G401 (cell line): ENCODE measurements at places on chromosomes 16 and 17.

- DNase-seq: peak; percentile 74
Measured at GRCh38 chr16:77450790-77451487, 16.1 kb upstream of the ADAMTS18 start.

DNA sequence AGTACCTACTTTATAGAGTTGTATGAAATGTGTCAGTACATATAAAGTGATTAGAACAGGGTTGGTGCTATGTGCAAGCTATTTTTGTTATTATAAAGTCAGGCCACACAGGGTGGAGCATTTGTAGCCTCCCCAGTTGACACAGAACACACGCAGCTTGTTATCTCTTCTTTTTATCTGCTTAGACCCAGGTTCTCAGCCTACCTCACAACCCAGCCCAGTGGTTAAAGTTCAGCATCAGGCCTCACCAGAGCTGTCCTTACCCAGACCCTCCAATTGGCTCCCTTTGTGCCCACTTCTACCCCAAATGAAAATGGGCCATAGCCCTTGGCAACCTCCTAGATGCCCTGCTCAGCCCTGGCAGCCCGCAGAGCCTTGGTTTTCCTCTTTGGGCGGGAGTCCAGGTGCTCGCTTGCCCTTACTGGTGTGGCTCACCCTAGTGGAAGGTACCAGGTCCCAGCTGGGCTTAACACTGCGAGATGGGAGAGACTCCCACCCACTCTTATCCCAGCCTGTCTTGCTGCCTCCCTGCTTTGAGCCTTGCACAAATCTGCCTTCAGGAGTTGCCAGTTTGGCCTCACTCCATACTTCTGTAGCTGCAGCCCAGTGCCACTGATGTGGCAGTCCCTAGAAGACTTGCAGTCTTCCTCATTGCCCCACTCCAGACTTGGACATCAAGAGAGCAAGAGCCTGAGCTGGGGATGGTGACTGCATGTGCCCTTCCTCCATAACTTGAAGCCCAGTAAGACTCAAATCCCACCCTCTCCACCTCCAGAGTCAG, 1.1 kb upstream of the PIGS start:
- peak; percentile 17 for DNase-seq

DNA sequence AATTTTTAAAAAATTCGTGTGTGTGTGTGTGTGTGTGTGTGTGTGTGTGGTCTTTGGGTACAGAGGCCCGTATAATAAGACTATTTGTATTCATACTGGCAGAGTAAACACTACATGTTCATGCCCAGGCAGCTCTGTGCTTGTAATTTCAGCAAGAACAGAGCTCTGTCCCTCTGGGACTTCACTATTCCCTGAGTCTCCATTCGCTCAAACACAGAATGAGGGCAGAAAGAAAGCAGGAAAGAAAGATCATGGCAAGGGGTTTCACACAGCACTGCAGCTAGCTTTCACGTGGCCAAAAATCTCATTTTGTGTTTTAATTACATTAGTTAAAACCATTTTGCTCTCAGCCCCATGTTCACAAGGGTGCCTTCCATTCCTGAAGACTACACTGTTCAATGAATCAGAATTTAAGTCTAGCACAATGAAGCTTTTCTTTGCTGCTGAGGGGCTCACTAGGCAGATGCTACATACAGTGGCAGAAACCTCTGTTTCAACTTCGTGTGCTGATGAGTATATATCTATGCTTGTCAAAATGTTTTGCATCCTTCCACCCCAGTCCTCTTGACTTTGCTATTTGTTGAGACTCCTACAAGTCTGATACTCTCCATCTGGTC, 198.4 kb upstream of the C17orf78 start:
- DNase-seq: no peak

DNA sequence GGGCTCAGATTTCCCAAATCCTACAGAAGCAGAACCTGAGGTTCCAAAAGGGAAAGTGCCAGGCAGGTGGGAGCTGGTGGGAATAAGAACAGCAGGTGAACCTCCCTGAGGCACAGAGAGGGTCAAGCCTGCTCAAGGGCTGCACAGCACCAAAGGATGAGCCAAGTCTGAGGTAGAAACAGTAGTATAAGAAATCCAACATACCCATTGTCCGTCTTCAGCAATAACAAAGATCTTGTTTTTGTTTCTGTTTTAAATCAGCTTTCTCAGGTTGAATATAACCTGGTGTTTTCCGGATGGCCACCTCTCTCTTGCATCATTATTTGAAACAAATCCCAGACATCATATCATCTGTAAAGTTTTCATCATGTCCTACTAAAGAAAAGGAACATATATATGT, 10.6 kb upstream of the CES3 start:
- DNase-seq: no peak

- no peak for DNase-seq
Measured at GRCh38 chr17:67421869-67422273, 44.8 kb downstream of the PITPNC1 start.

DNA sequence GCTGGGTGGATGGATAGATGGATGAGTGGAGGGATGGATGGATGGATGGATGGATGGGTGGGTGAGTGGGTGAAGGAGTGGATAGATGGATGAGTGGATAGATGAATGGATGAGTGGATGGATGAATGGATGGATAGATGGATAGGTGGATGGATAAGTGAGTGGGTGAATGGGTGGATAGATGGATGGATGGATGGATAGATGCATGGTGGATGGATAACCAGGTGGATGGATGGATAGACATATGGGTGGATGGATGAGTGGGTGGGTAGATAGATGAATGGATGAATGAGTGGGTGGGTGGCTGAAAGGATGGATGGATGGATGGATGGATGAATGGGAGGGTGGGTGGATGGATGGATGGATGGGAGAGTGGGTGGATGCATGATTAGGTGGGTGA, 51.0 kb upstream of the ZC3H18 start:
- no peak for DNase-seq

DNA sequence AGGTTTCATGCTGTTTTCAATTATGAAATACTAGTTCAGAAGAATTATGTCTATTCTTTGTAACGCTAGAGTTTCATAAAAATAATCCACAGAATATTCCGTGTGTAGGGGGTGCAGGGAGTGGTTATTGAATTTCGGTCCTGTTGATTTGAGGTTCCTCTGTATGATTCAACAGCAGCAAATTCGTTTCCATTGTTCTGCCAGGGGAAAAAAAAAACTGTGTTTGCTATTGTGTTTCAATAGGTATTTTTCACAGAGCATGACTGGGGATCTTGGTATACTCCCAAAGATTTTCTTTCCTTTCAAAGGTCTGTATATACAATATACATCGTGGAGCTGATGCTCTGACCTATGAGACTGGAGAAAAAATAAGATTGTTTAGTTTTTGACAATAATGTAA, 15.8 kb downstream of the SHISA9 start:
- DNase-seq: no peak

- no peak for DNase-seq
Measured at GRCh38 chr16:83701494-83701893, 106.3 kb upstream of the HSBP1 start.

DNA sequence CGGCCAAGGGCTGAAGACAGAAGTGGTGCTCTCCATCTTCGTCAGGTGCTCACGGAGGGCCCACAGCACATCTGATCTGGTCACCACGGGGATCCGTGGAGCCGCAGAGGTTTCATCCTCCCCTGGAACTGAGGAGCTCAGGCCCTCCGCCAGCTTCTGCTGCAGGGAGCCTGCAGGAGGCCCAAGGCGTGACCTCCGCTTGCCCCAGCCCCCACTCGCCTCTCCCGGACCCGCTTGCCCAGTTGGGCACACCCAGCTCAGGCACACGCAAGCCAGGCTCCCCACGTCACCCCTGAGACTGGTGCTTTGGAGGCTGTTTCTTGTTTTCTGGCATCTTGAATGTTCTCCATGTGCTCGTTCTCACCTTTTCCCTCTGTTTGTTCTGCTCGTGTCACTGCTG, 39.4 kb upstream of the CHMP6 start:
- DNase-seq: no peak

DNA sequence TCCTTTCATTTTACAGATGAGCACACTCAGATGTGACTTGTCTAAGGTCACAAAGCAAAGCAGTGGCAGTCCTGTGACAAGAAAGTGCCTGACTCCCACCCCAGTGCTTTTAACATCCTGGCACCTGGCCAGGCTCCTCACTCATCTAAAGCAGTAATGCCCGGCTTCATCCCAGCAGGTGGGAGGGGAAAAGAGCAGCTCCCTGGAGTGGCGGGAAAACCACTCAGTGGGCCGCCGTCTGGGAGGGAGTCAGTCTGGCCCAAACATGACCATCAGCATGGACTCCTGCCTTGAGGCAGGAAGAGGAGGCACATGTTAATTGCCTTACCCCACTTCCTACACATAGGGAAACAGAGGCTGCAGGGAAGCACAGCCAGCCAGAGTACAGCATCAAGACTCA, 2.6 kb downstream of the PCGF2 start:
- DNase-seq: peak; percentile 19

- DNase-seq: peak; percentile 85
Measured at GRCh38 chr17:17125136-17126084, 80.7 kb downstream of the PLD6 start.

GRCh38 chr16:17370223-17370707, 100.5 kb downstream of the XYLT1 start:
- no peak for DNase-seq

- no peak for DNase-seq
Measured at GRCh38 chr17:71850812-71851211, 270.0 kb upstream of the SOX9 start.

DNA sequence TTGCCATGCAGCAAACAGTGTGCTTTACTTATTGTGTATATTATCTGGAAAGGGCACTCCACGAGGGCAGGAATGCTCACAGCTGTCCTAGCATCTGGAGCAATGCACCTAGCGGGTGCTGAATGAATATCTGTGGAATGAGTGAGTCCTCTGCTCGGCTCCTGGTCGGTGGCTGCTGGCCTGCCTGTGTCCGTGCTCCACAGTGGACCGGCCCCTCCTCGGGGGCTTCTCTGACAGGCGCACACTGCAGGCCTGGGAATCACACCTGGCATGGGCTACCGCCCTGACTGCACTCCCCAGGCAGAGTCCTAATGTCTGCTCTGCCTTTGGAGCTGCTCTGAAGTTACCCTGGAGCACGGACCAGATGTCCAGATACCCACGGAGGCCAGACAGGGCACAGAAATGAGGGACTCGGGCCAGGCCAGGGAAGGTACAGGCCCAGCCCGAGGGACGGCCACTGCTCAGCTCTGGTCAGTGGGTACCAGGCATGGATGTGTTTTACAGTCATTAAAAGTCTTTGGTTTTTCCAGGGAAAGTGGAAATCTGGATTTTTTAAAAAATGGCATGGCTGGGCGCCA, 21.1 kb upstream of the AKTIP start:
- DNase-seq: no peak

GRCh38 chr17:2250140-2251095, 53.2 kb downstream of the SMG6 start:
- DNase-seq: no peak

DNA sequence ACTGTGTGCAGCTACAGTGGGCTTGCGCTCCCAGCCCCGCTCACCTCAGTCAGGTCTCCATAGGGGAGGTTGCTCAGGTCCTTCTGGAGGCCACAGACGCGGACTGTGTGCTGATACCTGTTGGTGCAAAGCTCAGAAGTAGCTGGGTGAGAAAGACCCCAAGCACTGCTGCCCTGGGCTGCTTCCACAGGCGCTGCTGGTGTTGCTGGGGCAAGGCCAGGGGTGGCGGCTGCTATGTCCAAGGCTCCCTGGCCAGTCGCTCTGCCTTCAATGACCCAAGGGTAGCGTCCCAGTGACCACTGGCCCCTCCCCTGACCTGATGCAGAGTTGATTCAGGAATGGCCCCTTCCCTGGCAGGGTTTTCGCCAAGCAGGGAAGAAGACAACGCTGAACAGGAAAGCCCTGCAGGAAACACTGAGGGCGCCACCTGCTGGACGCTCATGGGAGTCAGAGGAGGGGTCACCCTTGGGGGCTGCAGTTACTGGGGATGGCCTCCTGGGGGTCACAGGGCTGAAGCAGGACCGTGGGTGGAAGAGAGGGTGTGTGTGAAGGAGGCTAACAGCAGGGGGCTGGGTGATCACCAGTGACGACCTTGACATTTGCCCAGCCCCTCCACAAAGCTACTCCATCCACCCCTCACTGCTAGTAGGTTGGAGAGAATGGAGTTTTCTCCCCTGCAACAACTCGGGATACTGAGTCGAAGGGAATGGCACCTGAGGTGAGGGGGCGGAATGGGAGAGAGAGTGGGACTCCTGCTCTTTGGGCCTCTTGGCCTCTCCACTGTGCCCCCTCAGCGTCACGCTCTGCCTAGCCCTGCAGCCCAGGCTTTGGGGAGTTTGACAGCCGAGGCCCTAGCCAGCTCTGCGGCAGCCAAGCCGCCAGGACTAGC, 38.3 kb downstream of the ABCC12 start:
- DNase-seq: no peak

- no peak for DNase-seq
Measured at GRCh38 chr17:68437979-68438822, 19.1 kb downstream of the WIPI1 start.
